ENCODE measurements at places on chromosomes 7 and 10.

DNA sequence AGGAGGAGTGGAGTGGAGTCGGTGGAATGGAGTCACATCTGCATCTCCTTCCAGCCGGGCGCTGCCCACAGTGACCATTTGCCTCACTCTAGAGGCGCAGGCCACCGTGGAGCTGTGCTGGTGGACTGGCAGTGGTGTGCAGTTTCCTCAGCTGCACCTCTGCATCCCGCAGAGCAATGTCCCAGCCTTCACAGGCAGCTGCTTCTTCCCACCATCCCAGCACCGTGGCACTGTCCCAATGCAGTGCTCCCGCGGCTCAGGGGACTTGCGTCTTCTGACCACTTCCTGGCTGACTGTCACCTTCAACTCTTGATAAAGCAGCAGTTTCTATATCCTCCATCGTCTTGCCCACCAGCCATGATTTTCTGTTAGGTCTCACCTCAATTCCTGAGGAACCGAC, 90.3 kb upstream of the SFMBT2 start:
- no peak for DNase-seq

- no peak for DNase-seq
Measured at GRCh38 chr10:3333426-3333825, 160.8 kb upstream of the PITRM1 start.

DNA sequence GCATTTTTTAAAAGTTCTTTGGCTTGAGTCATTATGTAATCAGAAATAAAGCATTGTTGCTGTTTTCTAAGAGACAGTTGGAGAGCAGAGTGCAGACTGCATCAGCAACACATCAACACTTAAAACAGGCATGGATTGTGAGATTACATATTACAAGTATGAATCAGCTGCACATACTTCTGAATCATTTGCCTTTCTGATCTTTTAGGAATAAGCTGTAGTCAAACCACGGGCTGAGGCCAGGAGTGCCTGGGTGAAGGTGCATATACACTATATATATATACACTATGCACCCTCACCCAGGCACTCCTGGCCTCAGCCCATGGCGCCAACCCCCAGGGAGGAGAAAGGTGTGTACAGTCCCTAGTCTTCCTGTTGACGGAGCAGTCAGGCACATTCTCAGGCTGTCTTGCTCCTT, 52.4 kb upstream of the DLX6 start:
- no peak for DNase-seq

DNA sequence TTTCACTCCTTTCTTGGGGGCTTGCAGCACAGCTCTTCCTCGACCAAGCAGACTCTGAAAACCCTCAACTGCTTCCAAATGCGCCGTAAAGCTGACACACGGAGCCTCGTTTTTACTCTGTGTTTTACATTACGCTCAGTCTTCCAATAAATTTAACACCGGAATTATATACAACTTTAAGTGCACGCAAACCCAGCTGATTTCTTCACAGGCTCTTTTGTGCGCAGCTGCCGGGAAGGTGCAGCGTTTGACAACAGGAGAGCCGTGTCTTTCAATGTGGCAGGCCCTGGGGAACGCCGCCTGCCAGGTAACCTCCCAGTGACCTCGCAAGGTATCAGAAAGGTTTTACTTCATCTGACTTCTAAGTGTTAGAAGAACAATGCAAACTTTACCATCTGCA, 35.0 kb downstream of the GFRA1 start:
- DNase-seq, result no peak

GRCh38 chr10:74189999-74190421, 39.0 kb downstream of the ADK start:
- DNase-seq, result no peak

Data from stimulated activated CD4-positive, alpha-beta T cell treated with anti-CD3 and anti-CD28 coated beads, Interleukin-12 subunit alpha, Interleukin-12 subunit beta, amount 100 ng/mL, for 24 hours (primary cell).